ENCODE measurements at places on chromosomes 16 and 17.

DNA sequence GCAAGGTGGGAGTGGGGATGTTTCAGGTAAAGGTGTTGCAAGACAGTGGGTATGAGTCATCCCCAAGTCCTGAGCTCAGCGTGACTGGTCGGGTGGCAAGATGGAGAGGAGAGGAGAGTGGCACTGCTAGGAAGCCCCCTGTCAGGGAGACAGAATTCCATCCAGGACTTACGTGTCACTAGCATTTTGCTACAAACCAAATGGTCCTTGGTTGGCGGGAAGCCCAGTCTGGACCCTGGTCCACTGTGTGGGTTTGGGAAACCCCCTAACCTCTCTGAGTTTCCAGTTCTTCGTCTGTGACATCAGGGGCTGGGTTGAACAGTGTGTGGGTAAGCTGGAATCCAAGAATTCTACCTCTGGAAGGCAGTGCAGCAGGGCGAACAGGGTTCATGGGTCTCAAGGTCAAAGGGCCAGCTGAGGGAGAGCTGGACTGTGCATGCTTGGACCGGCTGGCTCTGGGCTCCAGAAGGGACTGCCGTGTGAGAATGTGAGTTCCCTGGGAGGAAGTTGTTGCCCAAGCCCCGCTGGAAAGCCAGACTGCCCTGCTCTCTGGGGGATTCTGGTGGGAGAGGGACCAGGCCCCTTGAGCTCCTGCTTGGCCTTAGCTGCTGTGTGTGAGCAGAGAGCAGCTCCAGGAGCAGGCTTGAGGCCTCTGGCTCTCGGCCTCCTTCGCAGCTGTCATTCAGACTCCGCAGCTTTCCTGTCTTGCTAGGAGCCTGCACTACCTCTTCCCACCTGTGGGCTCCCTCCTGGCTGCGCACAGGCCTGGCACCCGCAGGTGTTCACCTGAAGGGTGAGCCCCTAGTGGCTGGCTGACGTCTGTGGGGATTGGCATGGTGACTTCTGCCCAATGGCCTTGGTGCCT is 84.6 kb downstream of the NT5M start:
- no peak for DNase-seq

DNA sequence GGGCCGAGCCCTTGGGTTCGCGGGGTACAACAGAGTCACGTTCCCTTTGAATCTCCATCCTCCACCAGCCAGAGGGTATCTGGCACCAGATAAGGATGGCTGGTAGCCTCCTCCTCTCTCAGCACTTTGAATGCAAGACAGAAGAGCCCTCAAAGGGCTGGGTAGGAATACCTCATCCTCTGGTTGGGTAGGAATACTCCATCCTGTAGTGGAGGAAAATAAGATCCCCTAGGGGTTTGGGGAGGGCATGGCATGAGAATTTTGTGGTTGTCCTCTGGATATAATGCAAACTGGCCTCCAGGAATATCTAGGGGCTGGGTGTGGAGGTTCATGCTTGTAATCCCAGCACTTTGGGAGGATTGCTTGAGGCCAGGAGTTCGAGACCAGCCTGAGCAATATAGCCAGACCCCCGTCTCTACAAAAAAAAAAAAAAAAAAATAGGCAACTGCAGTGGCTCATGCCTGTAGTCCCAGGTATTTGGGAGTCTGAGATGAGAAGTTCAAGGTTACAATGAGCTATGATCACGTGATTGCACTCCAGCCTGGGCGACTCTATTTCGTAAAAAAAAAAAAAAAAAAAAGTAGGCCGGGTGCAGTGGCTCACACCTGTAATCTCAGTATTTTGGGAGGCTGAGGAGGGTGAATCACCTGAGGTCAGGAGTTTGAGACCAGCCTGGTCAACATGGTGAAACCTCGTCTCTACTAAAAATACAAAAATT is 2.7 kb downstream of the IGFBP4 start:
- no peak for DNase-seq

- DNase-seq = no peak
Measured at GRCh38 chr17:63262751-63263476, 183.2 kb downstream of the CYB561 start.

DNA sequence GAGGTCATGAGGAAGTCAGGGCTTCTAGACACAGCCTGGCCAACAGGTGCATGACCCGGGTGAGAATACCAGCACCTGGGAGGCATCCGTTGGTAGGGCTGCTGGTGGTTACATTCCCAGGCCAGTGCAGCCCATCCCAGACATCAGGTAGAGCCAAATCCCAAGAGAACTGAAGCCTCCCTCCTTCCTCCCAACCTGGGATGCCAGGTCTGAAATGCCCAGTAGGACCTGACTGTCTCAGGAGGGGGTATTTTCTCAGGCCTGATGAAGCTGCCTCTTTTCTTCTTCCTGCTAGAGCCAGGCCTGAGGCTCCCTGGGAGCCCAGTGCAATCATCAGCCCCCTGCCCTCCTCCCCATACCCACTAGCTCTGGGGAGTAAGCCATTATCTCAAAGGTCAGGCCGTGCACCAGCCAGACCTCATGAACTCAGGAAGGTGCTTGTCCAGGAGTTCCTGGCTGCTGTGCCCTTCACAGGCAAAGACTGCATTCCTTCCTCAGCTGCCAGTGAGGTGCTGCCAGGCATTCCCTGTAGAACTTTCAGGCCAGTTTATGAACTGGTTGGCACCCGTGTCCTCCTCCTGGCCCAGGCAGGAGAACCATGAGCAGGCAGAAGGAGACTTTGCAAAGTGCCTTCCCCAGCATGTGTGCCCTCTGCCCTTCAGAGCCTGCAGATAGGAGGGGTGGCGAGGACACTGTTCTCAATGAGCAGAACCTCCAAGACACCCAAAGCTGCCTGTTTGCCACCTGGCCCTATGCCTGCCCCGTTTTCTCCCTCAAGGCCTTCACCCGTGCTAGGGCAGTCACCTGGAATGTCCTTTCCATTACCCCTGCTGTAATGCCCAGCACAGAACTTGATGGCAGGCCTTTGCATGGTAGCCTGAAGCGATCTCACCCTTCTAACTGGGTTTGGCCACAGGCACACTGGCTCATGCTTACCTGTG is 7.6 kb downstream of the TBX2 start:
- DNase-seq = no peak

DNA sequence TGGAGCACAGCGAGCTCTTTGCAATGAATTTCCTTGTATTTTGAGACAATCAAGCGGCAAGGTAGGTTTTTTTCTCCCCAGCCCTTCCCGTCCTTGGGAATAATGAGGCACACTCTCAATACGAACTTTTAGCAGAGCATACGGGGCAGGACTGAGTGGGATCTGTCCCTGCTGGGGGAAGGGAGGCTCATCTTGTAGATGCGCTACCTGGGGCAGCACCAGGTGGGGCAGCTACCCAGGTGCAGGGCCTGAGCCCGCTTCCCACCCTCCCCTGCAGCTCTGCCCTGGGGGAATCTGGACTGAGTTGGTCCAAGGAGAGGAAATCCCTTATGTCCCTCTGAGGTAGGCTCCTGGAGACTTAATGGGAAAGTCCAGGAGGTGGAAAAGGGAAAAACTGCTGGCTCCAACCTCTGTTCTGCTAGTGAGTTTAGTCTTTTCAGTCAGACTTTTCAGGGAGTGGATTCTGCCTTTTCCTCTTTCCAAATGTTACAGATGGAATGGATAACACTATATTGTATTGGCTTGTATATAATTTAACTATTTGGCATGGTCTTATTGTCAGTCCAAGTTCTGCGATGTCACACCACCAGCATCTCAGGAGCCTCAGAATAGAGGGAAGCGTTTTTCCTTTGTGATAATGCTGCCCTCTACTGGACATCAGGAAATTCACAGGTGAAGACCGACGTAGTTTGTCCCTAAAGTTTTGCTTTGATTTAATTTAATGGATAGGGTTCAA is 9.6 kb upstream of the CES1 start:
- no peak for DNase-seq

GRCh38 chr17:79702034-79702433 is 28.7 kb upstream of the ENPP7 start:
- DNase-seq = no peak

- no peak for DNase-seq
Measured at GRCh38 chr16:55834049-55834448, 1.2 kb upstream of the CES1 start.

GRCh38 chr16:7271486-7271885 is 61.2 kb upstream of the RBFOX1 start:
- no peak for DNase-seq

GRCh38 chr17:9009737-9010136 is 11.6 kb upstream of the NTN1 start:
- no peak for DNase-seq

GRCh38 chr17:163514-164098 is 17.8 kb downstream of the DOC2B start:
- DNase-seq = no peak

GRCh38 chr17:17313350-17313991 is 10.3 kb downstream of the NT5M start:
- DNase-seq = peak; percentile 53

DNA sequence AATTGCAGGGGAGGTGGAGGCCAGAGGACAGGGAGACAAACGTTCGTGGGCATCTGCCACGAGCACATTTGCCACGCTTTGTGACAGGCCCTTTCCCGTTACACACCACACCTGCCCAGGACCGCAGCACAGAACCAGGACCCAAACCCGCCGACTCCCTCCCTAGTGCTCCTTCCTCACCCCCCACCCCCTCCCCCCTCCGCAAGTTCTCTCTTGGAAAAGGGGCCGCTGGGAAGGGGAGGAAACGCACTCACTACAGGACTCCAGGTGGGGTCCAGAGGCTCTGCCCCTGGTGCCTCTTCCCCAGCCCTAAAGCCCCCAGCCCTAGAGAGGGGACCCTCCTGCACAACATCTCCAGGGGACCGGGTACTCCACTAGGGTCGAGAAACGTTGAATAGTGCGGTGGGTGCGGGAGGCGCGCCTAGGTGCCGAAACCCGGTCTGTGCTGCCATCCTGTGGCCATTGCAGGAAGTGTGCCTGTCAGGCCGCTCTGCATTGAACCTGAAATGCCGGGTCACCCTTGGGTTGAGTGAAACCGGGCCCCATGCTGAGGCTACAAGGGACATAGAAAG is 21.9 kb upstream of the EIF1 start:
- peak; percentile 70 for DNase-seq

GRCh38 chr17:65039336-65039988 is 17.1 kb downstream of the GNA13 start:
- DNase-seq = no peak
